ENCODE measurements at places on chromosomes 12 and 14. TPM values are rescaled to one million over a fixed set of nuclear protein-coding genes. Genes with fewer than 3 reads are reported as not detected.
A peak's percentile ranks its signal among the peaks of the same experiment; 100 is the strongest.

GRCh38 chr14:70714055-70714550 lies 72.4 kb downstream of the TTC9 start:
- DNase-seq, result peak; percentile 78

DNA sequence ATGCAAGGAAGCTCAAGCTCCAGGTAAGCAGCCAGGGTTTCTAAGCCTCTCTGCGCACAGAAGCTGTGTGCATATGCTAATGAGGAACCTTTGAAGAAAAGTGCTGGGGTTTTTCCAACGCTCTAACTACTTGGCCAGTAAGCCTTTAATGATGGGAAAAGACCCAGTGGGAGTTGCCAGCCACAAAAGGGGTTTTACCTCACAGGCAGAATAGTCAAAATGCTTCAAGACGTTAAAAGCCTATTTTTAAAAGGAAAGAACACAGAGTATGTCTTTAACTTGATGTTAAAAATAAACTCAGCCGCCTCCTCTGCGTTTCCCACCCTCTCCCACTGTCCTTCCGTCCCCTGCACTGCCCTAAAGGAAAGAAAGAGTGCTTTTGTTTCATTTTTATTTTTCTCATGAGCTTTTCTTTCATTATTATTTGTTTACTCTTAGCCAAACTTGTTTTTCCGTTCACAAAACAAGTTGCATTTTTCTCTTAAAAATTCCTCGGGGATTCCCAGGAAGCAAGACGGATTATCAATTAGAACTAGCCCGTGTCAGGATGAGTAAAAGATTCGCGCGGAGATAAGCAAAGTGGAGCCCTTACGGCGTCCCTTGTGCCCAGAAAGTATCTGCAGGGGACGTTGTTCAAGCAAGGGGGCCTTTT lies 209.8 kb upstream of the NUDT4 start:
- DNase-seq, result no peak

Gene SLC4A8
- 4.7 TPM for total RNA-seq

Gene ETFBKMT
- 6.2 TPM for total RNA-seq

Gene IFNG-AS1
- 0.09 TPM for total RNA-seq

Data from fibroblast of the aortic adventitia (primary cell).